Activated CD4-positive, alpha-beta T cell treated with anti-CD3 and anti-CD28 coated beads for 1 hour (primary cell): ENCODE measurements at places on chromosomes 3 and 15.

GRCh38 chr15:51736751-51737521, 519 bp downstream of the LYSMD2 start:
- peak; percentile 34 for DNase-seq

DNA sequence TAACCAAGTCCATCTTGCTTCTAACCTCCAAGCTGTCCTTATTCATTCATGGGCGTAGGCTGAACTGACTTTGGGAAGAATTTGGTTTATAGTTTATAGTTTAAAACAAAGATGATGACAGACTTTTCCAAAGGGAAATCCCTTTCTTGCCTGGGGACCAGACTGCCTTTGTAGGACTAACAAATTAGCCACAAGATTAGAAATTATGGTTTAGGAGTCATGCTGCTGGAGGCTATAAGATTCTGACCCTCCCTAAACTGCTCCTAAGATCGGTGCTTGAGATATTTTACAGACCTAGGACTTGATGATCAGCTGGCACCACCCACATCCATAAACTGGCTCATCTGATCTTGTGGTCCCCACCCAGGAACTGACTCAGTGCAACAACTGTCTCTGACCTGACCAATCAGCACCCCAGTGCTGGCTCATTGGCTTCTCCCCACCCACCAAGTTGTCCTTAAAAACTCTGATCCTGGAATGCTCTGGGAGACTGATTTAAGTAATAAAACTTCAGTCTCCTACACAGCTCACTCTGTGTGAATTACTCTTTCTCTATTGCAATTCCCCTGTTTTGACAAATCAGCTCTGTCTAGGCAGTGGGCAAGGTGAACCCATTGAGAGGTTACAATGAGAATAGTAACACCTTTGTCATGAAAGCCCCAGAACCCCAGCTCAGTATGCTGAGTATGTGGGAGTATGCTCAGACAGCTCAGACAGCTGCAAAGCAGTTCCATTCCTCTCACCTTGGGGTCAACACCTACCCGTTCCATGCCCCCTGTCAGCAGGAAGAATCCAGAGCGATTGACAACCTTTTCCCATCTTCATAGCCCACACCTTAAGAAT, 51.6 kb upstream of the C15orf39 start:
- DNase-seq: no peak

GRCh38 chr3:10004960-10005564, 18.4 kb upstream of the EMC3 start:
- no peak for DNase-seq

DNA sequence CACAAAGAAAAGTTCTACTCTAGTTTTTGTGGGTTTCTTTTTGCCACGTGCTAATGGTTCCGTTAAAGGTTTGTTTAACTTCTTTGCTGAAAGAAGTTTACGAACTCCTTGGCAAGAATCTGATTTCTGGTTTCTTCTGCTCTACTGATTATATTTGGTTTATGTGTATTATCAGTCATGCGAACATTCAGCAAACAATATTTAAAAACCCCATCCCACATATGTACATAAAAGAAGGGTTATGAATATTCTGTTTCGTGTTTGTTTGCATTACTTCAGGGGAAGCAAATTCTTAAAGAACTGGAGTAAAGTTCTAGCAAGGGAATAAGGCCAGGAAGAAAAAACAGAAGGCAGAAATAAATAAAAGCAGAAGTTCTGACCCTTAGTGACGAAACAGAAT, 9.8 kb downstream of the LARS2 start:
- DNase-seq: no peak

- no peak for DNase-seq
Observed at GRCh38 chr3:85851071-85851470, 892.3 kb downstream of the CADM2 start.

DNA sequence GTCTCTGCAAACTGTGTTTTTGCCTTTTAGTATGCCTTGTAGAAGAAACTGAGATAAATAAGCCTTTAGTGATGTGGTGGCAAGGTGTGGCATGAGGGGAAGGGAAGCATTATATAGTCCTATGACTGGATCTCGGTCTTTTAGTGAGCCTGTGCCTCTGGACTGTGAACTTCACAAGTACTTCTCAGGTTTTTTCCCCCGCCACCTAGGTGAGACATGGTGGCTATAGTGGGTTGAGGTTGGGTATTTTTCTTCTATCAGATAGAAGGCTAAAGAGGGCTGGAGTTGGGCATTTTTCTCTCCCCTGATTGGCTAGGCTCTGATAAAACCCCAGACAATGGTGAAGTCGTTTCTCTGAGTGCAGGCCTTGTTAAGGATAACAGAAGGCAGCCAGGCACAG, 38.7 kb upstream of the ZFAND6 start:
- no peak for DNase-seq

- DNase-seq: no peak
Observed at GRCh38 chr15:34621675-34622074, 38.2 kb upstream of the GOLGA8B start.

DNA sequence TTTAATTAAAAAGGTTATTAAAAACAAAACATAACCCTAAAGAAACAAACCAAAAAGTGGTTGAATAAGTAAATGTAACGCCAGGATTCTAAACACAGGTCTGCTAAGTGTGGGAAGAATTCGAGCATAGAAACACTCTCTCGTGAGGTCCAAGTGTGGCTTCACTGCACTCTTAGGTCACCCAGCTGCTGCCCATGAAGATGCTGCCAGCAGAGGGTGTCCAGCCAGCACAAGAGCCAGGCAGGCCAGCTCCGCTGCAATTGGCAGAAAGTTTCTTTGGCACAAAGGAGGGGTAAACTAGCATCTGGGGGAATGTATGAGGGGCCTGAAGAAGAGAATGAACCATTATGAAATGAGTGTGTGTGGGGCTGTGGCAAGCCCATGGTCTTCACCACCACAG, 215.7 kb upstream of the FEZF2 start:
- DNase-seq: no peak

GRCh38 chr3:85912980-85913379, 954.2 kb downstream of the CADM2 start:
- DNase-seq: no peak

DNA sequence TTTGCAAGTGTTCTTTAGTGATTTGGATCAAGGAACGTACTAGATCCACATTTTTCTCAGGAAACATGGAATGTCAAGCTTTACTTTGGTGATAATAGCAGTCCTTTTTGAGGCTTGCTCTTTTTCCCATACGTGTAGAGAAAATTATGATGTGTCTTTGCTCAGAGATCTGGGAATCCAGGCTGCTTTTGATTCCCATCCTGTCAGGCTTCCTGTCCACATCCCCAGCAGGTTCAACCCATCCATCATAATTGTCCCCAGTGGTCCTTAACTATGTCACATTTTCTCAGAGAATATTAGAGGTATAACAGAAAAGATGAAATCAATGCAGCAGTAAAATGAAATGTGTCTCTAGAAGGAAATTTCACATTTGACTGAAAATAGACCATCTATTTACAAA, 111.4 kb downstream of the IQCH start:
- no peak for DNase-seq

GRCh38 chr3:98744283-98744682, 18.9 kb upstream of the ST3GAL6 start:
- DNase-seq: no peak

GRCh38 chr3:14343338-14344112, 58.9 kb upstream of the SLC6A6 start:
- no peak for DNase-seq
